ENCODE measurements at places on chromosomes 3 and 15.

DNA sequence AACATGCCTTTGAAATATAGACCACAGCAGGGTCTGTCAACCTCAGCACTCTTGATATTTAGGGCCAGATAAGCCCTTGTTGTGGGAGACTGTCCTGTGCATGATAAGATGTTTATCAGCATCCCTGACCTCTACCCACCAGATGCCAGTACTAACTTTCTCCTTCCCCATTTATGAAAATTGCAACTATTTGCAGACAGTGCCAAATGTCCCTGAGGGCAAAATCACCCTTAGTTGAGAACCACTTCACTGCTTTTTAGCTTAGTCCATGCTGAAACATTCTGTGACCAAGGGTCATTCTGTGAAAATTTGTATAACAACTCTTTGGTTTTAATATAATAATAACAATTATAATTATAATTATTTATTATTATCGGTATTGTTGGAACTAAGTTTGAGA lies 1032.4 kb downstream of the MCTP2 start:
- no peak for DNase-seq

DNA sequence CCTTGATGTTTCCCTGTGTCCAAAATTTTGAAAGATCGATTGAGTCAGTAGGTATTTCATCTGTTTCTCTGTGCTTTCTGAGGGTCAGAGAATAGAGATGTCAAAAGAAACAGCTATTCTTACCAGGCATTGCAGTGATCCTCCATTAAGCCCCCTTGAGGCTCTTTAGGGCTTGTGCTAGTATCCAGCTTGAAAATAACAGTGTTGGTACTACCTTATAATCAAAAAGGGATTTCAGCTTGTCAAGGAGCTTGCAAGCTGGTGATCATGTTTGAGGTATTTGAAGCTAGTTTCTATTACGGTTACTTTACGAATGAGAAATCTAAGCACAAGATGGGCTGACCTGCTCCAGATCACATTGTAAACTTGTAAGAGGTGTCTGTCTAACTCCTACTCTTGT lies 103.4 kb downstream of the EDEM1 start:
- DNase-seq: no peak

- no peak for DNase-seq
Observed at GRCh38 chr15:40412095-40412759, 6.6 kb downstream of the IVD start.

DNA sequence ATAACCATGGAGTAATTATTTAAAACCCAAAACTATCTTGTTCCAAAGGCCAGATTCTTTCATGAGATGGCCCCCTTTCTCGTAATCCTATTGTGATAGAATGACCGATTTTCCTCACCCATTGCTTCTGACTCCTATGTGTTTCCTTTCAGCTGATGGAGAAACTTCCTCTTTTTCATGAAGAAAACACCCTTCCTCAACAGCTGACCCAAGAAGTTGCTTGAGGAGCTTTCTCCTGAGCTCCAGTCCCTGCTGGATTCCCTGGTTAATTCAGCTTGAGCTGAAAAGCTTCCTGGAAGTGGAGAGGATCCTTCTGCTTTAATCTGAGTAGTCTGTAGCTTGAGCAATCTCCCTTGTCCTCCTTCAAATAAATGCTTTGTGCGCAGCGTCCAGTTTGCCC lies 75.0 kb downstream of the BFSP2 start:
- DNase-seq: no peak

DNA sequence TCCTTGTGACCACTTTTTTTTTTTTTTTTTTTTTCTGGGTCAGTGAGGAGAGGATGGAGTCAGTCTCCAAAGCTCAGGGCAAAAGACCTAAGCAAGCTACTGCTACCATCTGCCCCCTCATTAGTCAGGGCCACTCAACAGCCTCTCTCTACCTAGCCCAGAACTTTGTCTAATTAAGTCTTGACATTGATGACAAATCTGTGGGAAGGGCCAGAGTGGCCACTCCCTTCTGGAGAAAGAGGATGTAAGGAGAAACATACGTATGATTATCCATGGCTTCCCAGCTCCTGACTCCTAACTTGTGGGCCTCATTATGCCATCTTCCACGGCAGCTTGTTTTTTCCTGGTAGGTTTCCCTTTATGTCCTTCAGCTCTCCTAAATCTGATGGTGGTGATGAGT lies 37.9 kb downstream of the NR1I2 start:
- DNase-seq: no peak

- DNase-seq: no peak
Observed at GRCh38 chr3:143089965-143090364, 29.6 kb upstream of the CHST2 start.

DNA sequence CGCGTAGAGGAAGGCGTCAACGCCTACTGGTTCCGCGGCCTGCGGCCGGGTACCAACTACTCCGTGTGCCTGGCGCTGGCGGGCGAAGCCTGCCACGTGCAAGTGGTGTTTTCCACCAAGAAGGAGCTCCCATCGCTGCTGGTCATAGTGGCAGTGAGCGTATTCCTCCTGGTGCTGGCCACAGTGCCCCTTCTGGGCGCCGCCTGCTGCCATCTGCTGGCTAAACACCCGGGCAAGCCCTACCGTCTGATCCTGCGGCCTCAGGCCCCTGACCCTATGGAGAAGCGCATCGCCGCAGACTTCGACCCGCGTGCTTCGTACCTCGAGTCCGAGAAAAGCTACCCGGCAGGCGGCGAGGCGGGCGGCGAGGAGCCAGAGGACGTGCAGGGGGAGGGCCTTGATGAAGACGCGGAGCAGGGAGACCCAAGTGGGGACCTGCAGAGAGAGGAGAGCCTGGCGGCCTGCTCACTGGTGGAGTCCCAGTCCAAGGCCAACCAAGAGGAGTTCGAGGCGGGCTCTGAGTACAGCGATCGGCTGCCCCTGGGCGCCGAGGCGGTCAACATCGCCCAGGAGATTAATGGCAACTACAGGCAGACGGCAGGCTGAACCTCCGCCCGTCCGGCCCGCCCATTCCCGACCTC lies 4.1 kb downstream of the ISLR2 start:
- peak; percentile 51 for DNase-seq

DNA sequence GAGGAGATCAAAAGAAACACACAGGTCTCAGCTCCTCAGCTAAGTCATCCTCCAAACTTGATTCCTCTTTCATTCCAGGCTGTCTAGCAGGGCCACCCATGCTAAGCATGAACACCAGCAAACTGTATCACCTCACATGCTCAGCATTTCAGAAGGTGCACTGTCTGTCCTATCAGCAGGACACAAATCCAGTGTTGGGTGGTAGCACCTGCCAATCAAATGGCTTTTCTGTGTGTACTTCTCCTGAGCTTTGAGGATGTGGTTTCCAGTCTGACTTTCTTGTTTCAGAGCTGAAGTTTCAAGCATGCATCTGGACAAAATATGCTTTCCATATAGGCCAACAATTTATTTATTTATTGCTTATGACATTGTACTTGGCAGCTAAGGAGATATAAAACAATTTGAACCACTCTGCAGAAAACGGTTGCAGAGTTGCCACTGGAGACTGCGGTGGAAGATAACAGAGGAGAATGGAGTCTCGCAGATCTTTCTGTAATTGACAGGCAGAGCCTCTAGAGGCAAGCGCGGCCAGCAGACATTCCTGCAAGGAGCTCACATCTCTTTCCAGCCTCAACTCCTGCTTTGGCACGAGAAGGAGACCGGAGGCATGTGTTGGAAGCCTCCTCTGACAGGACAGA lies 167.1 kb upstream of the WNT5A start:
- DNase-seq: no peak

DNA sequence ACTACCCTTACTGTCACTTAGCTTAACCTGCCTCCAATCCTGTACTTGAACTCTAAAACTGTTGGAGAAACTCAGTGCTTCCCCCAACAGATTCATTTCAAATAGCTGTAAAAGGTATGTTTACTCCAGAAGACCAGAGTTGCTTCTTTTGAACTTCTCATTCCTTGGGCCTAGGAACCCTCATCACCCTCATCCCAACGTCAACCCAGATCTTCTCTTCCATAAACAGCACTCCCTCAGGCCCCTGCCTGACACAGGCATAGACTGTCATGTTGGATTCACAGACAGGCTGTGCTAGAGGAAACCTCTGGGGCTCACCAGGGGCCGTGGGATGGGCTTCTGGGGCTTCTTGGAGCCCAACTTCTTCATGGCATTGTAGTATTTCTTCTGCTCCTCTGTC lies 57.5 kb upstream of the SCN5A start:
- no peak for DNase-seq

DNA sequence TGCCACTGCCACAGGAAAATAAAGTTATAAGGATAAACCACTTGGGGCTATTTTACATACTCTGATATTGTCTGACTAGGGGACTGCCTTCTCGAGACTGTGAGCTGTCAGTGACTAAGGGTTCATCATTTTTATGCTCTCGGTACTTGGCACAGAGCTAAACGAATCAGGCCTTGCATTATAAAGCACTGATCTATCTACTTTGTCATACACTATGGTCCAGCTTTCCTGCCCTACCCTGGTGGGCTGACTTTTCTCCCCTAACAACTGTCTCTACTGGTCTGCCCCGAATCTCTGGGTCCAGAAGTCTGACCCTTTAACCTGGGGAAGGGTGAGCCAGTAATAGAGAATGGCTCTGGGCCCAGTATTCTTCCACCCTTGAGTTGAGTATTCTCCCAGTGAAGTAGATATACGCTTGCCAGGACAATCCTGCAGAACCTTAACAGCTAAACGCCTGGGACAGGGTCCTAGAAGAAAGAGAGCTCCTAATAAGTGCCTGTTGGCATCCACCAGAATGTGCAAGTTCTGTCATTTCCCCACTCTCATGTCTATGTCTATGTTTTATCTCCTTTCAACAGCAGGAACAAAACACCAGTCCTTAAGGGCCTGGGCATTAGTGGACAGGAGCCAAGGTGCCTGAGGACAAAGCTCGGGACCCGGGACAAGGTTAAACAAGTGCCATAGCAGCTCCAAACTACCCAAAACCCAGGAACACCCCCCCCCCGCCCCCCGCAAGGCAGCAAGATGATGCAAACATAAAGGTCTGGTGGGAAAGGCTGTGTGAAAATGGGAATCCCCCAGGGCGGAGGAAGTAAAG lies 1.2 kb downstream of the LARP6 start:
- no peak for DNase-seq

- DNase-seq: no peak
Observed at GRCh38 chr3:10702961-10703740, 112.9 kb upstream of the SLC6A11 start.

DNA sequence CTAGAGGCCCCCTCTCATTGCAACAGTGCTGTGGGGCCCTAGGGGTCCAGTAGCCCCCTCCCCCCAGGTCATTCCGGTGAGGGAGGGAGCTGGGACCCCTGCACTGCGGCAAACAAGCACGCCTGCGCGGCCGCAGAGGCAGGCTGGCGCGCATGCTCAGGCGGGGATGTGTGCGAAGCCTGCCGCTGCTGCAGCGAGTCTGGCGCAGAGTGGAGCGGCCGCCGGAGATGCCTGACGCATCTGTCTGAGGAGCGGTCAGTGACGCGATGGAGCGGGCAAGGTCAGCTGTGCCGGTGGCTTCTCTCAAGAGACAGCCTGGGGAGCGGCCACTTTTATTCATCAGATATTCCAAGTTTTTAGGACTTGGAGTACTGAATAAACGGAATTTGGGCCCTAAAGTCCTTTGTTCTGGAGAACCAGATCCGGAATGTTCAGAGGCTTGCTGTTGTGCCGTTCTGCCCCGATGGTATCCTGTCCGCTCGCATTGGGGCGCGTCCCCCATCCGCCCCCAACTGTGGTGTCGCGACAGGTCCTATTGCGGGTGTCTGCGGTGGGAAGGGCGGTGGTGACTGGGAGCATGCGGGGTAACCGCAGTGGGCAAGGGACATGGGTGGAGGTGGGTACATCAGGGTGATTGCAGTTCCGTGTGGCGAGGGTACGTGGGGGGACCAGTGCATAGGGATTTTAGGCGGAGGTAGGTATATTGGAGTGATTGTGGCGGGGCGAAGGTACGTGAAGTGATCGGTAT lies at the start of the genes SNRPN and SNURF:
Gene SNRPN (plus strand): TSS at position 205 of the 748 bp plus-strand sequence. CDS start 19,467 bp downstream, outside the sequence.
Gene SNURF (plus strand): TSS at position 205 of the 748 bp plus-strand sequence. CDS start 62 bp downstream, at position 267.
- DNase-seq: peak; percentile 79

DNA sequence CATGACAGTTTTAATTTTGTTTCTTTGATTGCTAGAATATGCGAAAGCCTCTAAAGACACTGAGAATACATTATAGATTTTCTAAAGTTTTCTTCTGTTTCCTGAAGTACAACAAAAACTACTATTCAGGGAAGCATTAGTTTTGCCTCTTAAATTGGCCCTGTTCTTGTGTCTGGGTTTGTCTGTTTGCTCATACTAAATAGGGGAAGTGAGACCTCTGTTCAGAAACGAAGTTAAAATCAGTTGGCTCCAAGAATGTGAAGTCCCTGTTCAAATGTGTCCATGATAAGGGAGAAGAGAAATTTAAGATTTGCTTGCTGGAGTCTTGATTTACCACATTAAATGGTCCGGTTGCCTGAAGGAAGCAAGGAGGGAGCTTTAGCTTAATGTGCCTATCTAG lies 327.3 kb upstream of the GBE1 start:
- no peak for DNase-seq

GRCh38 chr3:12230406-12230805 lies 58.5 kb upstream of the PPARG start:
- no peak for DNase-seq

DNA sequence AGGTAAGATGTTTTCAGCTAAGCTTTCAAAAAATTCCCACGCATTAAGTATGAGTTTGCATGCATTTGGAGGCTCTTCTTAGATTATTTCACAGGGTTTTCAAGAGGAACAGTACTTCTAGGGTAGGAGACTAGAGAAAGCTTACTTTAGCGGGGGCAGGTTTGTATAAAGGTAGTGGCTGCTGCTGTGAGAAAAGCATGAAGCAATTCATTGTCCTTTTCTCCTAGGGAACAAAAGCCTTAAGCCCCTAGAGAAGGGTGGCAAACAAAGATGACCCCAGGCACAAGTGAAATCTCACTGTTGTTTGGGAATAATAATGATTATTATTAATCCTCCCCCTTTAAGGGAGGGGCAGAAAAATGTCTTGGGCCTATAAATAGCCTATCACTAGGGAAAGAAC lies 310.7 kb downstream of the DIPK2A start:
- DNase-seq: no peak

- no peak for DNase-seq
Observed at GRCh38 chr3:79983118-79983517, 215.3 kb upstream of the ROBO1 start.

GRCh38 chr3:179410331-179410730 lies 40.9 kb downstream of the GNB4 start:
- DNase-seq: no peak

DNA sequence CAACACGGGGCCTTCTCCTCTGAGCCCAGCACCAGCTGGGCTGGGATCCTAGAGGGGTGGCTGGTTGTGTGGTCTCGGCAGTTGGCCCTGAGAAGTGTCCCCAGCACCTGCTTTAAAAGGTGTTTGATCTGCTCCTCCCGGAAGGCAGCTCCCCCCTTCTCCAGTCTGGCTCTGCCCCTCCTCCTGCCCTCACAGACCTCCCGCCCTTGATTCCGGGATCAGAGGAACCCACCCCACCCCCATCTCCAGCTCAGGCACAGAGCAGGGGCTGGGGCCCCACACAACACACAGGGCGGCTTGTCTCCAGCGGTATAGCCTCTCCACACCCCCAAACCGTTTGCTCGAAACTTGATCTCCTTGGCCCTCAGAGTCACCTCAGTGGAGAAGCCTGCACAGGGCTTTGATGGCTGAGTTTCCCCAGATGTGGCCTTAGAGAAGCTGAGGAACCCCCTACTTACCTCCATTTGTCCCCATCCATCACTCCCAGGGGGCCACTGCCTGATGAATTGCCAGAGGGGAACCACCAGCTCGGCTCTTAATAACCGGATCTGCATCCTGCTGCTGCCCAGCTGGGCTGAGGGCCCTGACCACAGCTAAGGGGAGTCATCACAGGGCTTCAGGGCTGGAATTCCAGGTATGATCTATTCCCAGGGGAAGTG lies 6.4 kb upstream of the STRA6 start:
- peak; percentile 70 for DNase-seq

All from right hindlimb (tissue), 1 donor.